ENCODE measurements at places on chromosomes 7 and 10.

DNA sequence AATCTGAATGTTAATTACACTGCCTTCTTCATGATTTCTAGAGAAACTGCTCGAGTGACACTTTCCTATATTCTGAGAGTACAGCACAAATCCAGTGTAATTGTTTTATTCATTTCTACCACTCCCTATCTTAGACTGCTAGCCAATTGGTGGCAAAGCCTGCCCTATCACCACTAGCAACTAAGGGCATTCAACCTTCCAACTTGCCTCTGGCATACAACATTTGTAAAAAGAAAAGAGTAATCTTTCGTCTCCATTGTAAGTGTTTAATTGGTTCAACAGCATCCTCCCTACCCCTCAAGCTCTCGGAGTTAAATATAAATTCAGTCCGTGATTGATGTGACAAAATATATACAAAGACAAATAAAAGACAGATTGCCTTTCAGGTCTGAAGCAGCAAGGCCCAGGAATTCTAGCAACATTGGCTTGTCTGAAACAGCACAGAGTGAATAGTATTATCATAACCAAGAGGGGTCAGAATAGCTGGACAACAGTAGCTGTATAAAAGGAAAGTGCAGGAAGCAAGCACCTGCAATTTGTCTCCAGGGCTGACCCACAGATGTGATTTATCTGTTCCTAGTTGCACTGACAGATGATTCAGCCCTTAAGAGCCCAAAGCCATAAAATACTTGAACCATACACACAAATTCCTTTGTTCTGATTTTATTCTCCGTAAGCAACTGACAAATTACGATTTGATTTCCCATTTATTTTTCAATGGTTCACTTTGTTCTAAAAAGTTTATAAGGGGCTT lies 47.6 kb upstream of the ANKRD1 start:
- DNase-seq = no peak

- no peak for DNase-seq
Measured at GRCh38 chr10:124544711-124545110, 83.1 kb downstream of the LHPP start.

DNA sequence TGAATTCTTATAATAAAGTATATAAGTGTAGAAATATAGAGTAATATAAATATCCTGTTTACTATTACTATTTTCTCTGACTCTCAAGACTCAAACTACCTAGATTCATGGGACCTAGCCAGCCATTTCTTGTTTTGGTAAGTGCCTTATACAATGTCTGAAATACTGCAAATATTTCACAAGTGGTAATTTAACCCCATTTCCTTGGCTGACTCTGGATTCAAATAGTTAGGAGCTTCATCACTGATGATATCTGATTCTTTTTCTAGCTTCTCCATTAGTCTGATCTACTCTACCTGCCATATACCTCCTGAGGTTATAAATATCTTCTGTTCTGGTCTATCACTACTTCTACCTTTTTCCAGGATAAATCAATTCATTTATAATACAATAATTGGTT lies 6.4 kb upstream of the RALA start:
- no peak for DNase-seq

- no peak for DNase-seq
Measured at GRCh38 chr7:17646253-17646956, 293.9 kb downstream of the SNX13 start.

GRCh38 chr10:17138460-17139042 lies 8.9 kb upstream of the CUBN start:
- DNase-seq = no peak

DNA sequence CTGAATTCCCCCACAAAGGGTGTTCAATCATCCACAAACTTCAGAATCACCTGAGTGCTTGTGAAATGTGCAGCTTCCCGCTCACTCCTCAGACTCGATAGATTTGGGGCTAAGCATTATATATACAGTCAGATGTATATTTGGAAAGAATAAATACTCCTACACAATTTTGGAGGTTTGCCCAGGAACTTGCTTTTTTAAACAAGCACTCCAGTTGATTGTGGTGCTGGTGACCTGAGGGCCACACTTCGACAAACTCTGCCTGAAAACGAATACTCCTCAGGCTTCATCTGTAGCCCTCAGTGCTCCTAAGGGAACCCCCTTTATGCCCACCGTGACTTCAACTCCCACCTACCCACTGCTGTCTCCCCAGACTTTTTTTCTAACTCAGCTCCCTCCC lies 211.6 kb downstream of the INHBA start:
- no peak for DNase-seq

- no peak for DNase-seq
Measured at GRCh38 chr10:78515038-78515872, 481.6 kb downstream of the RPS24 start.

DNA sequence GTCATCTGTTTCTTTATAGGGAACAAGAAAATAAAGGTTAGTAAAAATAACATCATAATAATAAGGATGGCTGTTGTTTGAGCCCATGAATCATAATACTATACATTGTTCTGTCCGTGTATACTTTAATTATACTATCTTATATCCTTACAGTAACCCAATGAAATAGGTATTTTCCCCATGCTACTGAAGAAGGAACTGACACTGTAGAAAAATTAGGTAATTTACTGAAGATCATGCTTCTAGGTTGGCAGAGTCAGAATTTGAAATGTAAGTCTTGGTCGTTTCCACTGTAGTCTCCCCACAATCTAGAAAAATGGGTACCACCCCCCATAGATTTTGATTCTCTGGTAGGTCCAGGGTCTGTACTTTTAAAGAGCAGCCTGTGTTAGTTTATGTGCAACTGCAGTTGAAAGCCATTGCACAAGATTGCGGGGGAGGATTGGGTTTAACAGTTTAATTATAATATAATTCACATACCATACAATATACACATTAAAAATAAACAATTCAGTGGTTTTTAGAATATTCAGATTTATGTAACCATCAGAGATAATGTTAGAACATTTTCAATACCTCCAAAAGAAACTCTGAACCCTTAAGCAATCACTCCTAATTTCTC lies 47.7 kb downstream of the SHOC2 start:
- DNase-seq = no peak

- DNase-seq = no peak
Measured at GRCh38 chr10:80433134-80433533, 21.0 kb upstream of the TSPAN14 start.

GRCh38 chr10:71746344-71747037 lies 26.8 kb downstream of the VSIR start:
- no peak for DNase-seq

- no peak for DNase-seq
Measured at GRCh38 chr7:151813445-151813844, 63.5 kb downstream of the PRKAG2 start.

- DNase-seq = no peak
Measured at GRCh38 chr7:74306004-74306729, 17.0 kb downstream of the CLIP2 start.

DNA sequence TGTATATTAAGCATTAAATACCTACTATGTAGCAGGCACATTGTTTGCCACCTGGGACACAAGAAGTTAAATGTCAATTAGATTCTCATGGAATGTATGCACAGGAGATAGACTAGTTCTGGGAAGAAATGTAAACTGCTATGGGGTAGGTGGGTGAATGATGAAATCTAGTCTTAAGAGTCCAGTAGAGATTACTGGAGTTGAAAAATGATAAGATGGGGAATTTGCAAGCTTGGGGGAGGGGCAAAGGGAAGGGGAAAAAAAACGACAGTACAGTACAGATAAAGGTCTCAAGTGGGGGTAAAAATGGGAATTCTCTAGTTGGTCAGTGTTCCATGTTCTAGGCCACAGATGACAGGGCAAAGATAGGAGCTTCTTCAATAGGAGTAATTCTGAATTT lies 94.4 kb downstream of the ATE1 start:
- DNase-seq = no peak

GRCh38 chr10:74103560-74104258 lies 46.9 kb downstream of the AP3M1 start:
- DNase-seq = no peak

DNA sequence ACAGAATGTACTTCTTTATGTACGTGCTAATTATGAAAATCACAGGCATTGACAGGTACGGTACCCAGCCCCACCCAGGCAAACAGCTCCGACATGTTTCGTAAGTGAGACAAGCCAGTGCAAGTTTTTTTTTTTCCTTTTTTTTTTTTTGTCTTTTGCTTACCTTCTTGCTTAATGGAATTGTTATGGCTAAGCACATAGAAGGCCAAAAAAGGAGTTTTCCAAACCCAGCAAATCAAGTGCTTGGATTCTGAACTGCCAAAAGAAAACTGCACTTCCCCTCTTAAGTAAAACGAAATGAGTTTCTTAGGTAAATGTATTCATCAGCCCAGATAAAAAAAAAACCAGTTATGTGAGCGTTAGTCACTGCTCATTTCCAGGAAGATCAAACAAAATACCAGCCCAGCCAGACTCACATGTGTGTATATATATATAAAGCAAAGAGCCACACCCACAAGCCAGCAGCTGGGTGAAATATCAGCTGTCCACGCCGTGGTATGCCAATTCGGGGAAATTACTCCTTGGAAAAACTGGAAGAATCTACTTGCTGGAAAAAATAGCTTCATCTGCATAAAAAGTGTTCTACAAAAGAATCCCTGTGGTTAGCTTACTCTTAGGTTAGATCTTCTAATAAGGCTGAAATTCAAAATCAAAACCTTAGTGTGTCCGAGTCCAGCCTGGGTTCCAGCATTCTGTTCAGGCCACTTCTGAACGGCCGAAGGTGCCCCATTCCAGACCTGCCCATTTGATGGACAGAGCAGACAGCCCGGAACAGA lies 8.0 kb downstream of the KLF6 start:
- no peak for DNase-seq

DNA sequence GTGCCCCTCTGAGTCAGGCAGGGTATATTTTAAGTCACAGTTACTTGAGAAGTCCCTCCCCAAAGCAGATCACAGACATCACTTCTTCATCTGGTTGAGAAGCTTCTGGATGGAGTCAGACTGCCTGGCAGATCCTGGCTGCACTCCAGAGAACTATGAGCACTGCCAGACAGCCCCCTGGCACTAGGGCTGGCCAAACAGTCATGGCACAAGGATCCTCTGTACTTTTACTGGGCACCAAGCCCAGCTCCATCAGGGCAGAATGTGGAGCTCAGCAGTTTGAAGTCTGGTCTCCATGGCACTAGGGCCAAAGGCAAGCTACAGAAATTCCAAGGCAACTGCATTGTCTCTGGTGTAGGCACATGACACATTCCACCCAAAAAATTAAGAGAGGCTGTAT lies 162.1 kb downstream of the NRG3 start:
- DNase-seq = no peak

DNA sequence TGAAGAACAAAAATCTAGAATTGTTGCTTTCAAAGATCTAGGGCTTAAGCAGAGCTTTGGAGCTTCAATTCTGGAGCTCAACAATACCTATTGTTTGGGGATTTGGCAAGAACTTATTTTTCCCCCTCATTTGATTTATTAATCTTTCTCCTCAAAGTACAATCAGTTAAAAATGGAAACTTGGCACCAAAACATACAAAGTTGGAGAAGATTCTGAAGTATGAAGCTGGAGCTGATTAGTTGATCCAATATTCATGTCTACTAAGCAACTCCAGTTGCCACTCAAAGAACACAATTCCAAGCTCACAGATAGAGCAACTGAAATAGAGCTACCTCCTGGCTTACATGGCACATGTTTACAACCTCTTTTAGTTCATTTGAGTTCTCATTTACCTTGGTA lies 3.8 kb downstream of the FAM13C start:
- DNase-seq = no peak

GRCh38 chr7:120272261-120272660 lies 714 bp upstream of the KCND2 start:
- no peak for DNase-seq

DNA sequence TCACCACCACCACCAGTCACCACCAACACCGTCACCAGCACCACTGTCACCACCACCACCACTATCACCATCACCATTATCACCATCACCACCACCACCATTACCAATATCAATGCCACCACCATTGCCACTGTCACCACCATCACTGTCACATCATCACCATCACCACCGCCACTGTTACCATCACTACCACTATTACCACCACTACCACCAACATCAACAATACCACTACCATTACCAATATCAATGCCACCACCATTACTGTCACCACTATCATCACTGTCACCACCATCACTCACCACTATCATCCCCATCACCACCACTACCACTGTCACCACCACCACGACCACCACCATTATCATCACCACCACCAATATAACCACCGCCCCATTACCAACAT lies 14.0 kb upstream of the DENND2A start:
- DNase-seq = no peak

- no peak for DNase-seq
Measured at GRCh38 chr10:116201670-116202430, 71.2 kb downstream of the GFRA1 start.

DNA sequence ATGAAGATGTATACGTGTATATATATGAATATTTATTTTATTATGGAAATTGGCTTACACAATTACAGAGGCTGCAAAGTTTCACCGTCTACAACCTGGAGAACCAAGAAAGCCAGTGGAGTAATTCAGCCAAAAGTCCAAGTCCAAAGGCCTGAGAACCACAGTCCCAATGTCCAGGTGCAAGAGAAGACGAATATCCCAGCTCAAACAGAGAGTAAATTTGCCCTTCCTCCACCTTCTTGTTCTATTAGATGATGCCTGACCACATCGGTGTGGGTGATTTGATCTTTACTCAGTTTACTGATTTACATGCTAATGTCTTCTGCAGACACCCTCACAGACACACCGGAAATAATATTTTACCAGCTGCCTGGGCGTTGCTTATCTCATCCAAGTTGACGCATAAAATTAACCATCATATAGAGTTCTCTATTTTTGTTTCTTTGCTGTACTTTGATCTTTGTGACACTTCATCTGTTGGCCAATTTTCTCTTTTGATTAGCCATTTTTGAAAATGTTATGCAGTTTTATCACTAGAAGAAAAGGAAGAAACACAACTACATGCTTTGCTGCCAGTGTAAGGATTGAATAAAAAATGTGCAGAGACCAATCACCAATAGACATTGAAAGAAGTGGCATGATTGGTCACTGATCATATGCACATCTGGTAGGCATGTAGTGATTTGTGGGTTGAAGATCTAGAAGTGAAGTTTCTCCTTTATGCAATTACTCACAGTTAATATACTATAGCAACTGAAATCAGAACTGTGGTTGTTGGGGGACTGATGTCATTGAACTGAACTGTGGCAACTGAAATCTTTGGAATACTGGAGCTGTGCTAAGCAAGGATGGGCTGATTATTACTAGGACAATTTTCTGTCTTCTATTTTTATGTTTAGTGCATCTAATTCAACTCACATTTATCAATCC lies 68.5 kb downstream of the EPDR1 start:
- no peak for DNase-seq

Measured in activated T-helper 1 cell treated with anti-CD3 and anti-CD28 coated beads, Interleukin-2, amount 50 U/mL, for 16 hours (primary cell).